ENCODE measurements at places on chromosomes 7 and 10.

- no peak for DNase-seq
Measured at GRCh38 chr7:130922206-130923112, 188.5 kb upstream of the KLF14 start.

DNA sequence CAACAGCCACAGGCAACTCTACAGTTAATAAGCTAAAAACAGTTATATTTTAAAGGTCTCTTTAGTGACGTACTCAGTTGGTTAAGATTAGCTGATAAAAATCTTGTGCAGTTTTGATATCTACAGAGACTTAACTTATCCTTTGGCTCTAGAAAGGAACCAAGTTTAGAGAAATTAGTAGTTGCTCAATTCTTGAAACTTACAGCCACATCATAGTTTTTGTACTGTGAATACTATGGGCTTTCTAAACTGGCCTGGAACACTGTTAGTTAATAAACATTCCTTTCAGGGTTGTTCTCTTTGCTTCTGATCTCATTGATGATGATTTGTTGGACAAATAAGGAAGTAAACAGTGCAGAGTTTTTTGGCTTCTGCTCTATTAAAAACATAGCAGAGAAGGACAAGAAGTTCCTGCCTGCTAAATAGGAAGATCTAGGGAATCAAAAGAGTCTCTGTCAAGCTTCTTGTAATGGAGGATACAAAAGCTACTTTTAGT, 73.1 kb downstream of the MKLN1 start:
- DNase-seq = no peak

GRCh38 chr10:129045599-129045998, 421.4 kb upstream of the MGMT start:
- no peak for DNase-seq

DNA sequence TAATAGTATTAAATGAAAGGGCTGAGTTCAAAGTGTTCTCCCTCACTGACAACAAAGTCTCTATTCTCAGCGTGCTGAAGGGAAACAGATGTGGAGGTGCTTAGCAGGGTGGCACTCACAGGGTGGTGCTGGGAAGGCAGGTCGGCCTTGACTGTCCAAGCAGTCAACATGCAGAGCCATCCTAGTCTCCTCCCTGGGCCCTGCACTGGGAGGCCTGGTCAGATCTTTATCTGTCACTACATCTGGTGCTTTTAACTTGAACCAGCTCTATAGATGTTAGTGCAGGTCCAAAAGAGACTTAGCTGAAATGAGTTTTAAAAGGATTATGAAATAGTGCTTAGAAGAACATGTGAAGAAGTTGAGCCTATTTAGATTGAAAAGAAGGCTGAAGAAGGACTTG, 82.1 kb downstream of the AVL9 start:
- DNase-seq = no peak

DNA sequence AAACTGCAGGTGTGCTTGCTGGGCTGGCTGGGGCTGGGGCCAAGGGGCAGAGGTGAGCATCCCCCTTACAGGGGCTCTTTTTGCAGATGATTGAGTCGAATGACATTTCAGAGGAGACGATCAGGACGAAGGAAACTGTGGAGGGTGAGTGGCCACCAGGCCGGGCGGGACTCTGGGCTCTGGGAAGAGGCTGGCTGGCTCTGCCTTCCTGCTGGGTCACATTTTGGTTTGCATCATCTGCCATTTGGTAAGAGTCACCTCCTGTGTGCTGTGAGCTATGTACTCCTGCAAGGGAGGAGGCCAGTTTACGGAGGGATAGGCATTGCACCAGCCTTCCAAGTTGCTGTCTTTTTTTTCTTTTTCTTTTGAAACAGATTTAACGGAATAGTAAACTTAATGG, 73.0 kb upstream of the GTF2IRD1 start:
- DNase-seq = no peak

GRCh38 chr10:129274748-129275474, 192.1 kb upstream of the MGMT start:
- no peak for DNase-seq

GRCh38 chr7:3158341-3158760, 114.7 kb upstream of the CARD11 start:
- DNase-seq = no peak

All from NCI-H1092 treated with DMSO at 0.1 percent for 48 hours (cell line).